Endodermal cell (in vitro differentiated cells): ENCODE measurements at places on chromosomes 2 and 18. TPM values are rescaled to one million over a fixed set of nuclear protein-coding genes. Genes with fewer than 3 reads are reported as not detected.
A peak's percentile ranks its signal among the peaks of the same experiment; 100 is the strongest.

The IL1RL1 gene
- total RNA-seq = 0.84 and 0.90 TPM in 2 replicates

- DNase-seq = no peak
Measured at GRCh38 chr2:160892204-160892603, 268.0 kb upstream of the TANK start.

DNA sequence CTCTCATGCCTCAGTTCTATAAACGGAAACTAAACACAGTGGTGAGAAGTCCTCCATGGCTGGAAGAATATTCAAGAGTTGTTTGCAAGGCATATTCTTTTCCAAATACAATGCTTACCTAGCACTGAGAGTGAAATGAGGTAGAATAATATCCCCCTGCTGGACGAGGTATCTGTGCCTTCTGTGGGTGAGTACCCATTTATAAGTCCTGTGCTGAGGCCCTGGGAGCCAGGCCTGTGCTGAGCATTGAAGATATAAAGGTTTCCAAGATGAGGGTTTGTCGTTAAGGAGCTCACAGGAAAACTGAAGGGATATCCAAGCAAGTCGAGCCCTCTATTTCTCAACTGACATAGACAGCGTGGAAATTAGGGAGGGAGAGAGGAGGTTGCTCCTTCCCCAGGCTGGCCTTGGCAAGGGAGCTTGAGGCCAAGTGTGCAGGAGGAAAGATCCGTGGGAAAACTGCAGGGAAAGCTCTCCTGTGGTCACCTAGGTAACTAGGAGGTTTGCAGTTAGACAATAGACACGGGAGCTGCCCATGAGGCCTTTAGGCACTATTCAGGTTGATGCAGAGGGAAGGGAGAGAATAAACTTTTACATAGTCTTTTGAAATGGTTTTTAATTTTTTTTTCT lies 17.6 kb downstream of the PTPRM start:
- no peak for DNase-seq

DNA sequence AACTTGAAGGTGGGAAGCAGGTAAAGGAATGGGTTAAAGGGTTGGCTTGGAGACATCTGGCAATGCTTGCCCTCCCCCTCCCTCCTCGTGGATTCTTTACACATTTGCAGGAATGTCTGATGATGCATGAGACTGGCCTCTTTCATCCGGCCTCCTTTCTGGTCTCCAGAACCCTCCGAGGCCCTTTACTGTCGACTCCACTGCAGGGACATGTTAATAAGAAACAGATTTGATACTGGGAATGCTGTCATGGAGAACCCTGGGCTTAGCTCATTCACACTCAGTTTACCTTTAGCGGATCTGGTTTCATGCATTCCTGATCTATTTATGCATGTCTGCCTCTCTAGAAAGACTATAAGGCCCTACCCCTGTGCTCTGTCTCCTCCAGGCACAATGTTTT lies 238.7 kb downstream of the TGIF1 start:
- peak; percentile 71 for DNase-seq

DNA sequence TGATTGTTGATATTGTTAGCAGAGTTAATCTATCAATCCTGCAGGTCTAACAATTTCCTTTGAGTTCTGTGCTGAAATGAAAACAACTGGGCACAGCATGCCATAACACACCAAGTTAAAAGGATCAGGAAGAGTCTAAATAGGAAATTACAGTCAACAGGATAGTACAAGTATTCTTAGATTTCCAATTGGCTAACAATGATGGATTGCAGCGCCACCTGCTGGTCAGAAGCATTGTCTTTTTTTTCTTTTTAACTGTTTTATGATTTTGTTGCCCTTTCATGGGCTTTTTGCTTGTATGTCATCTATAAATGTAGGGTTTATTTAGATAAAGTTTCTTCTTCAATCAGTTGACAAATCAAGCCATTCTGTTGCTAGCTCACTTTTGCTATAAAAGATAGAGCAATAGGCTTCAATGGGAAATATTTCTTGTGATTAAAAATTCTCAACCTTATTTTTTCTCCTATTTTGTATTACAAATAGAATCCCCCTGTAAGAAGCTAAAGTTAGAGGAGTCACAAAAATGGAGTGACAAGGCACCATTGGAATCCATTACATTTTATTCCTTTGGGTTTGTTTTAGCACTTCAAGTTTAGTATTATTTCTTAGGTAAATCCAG lies 40.8 kb upstream of the RPRM start:
- DNase-seq = peak; percentile 83
